ENCODE measurements at places on chromosomes 1 and 21. TPM values are rescaled to one million over a fixed set of nuclear protein-coding genes. Genes with fewer than 3 reads are reported as not detected.

GRCh38 chr1:87959236-87959635, 630.6 kb downstream of the LMO4 start:
- no peak overlapping the region for H3K27ac ChIP-seq
- H3K4me3 ChIP-seq, result no peak overlapping the region
- H3K27me3 ChIP-seq, result peaks cover 28% of the 10 kb centered on the region
- H3K36me3 ChIP-seq, result no peaks in the 10 kb centered on the region
- H3K4me1 ChIP-seq, result peaks cover 3% of the 10 kb centered on the region

S1PR1 gene
- total RNA-seq, result 157 TPM

IRF6 gene
- total RNA-seq, result 0.20 TPM

PARK7 gene
- 123 TPM for total RNA-seq

Data from T-helper 17 cell (primary cell).